Panc1 (cell line): ENCODE measurements at places on chromosomes 13 and 19.

- DNase-seq: no peak
Observed at GRCh38 chr13:108126056-108126455, 89.3 kb downstream of the LIG4 start.

GRCh38 chr19:2252055-2252796 lies 3.1 kb downstream of the AMH start:
- no peak for DNase-seq

DNA sequence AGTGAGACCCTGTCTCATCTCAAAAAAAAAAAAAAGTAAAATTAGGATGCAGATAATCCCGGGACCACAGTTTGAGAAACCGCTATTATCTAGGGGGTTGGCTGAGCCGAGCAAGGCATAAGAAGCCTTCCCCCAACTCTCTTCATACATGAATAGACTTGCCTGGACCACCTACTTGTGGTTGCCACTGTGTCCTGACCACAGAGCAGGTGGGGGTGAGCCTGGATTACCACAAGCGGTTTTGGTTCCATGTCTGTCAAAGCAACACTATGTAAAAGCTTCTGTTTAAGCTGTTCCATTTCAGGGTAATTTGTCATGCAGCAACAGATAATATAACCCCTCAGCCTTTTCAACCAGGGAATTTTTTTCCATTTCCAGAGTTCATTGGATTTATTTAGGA lies 3.3 kb upstream of the NAPA start:
- DNase-seq: no peak

DNA sequence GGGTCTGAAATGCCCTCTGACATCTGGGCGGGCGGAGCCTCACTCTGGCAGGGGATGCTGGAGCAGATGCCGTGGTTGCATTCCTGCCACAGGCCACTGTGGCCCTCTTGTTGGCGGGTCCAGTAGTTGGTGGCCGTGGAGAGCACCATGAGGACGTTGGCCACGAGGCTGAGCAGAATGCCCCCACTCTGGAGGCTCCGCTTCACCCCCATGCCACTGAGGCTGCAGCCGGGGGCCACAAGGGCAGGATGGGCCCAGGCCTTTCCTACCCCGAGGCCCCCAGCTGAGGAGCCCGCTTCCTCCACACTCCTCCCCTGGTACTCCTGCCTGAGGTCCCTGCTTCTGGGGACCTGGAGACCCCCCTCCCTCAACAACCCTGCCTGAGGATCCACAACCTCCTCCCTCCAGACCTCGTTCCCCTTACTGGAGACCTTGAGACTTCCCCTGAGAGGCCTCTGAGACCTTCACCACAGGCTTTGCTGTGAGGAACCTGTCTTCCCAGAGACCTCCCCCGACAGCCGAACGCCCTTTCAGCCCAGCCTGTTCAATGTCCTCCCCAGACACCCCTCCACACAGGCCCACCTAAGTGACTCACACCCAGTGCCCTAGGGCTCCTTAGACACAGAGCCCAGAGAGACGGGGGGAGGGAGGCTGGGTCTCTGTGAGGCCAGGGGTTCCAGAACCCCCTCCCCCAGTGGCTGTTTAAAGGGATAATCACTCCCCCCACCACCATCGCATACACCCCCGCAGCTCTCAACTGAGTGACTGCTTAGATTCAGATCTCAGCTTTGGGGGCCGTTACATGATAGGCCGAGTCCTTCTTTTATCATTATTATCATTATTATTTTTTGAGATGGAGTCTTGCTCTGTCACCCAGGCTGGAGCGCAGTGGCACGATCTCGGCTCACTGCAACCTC lies at the start of gene CLDND2:
Gene CLDND2, minus strand, starts transcription at position 638 of the 917 bp plus-strand sequence. Its CDS starts 426 bp downstream, at position 212.
- no peak for DNase-seq

GRCh38 chr19:17803264-17803896 lies 8.4 kb downstream of the B3GNT3 start:
- no peak for DNase-seq

- no peak for DNase-seq
Observed at GRCh38 chr13:28468023-28468915, 26.7 kb downstream of the FLT1 start.

DNA sequence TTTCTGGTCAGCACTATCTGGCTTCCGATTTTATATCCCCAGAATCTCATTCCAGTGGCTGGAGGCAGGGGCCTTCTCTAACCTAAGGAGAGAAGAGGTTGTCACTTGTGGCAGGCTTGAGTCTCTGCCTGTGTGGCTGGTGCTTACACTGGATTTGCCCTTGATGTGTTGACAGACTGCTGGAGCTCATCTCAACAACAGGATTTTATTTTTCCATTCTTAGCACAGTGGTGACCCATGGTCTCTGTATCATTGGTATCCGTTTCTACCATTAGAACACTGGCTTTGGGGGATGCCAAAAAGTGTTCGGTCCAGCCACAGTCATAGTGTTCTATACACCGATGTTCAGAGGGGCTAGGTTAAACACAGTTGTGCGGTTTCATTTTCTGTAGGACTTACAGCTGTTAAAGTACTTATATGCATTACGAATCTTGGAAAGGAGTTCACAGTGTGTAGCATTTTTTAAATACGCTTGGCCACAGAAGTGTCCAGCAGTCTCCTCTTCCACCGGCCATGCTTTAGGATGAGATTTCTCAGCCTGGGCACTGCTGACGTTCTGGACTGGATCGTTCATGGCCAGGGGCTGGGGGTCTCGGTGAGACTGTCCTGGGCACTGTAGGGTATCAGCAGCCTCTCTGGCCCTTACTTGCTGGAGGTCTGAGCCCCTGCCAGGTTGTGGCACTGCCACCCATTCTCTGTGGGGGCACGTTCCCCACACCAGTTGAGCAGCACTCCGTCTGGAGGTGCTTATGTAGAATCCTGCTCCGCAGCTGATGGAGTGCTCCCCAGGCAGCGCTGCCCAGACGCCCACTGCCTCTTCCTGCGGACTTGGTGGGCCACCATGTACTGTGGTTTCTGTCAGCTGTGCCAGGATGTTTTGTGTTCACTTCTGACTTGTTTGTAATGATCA lies 41.4 kb upstream of the TEX29 start:
- DNase-seq: no peak

- DNase-seq: no peak
Observed at GRCh38 chr19:47547199-47547598, 25.7 kb downstream of the ZNF541 start.

GRCh38 chr19:40752257-40752781 lies 1.3 kb downstream of the SNRPA start:
- no peak for DNase-seq

DNA sequence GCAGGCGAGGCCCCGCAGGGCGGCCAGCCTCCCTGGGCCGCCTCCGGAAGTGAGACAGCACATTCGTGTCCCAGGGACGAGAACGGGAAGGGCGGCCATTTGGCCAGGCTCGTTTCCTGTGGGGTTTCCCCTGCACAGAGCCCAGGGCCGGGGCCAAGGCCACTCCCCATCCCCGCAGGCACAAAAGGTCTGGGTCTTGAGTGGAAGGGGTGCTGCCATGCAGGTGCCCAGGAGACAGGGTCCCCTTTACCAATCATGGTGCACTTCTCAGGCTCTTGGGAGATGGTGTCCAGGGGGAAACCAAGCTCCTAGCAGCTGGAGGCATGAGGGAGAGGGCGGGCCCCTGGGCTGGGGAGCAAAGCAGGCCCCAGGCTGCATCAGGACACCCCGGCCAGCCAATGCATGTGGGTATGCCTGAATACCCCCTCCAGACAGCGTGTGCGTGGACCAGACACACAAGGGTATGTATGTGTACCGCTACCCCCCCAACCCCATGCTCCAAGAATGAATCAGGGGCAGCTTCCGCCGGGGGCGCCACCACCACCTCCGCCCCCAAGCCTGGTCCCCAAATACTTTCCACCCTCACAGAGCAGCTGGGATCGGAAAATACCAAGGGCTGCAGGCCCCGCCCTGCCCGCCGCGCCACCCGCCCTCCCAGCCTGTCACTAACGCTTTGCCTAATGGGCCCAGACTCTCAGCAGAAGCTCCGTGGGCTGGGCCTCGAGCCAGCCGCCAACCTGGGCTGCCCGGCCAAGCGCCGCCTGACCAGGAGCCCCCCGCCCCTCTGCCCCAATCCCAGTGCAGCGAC lies 37.6 kb upstream of the NANOS3 start:
- DNase-seq: no peak

GRCh38 chr19:13056052-13056660 lies 46.5 kb downstream of the LYL1 start:
- DNase-seq: no peak

DNA sequence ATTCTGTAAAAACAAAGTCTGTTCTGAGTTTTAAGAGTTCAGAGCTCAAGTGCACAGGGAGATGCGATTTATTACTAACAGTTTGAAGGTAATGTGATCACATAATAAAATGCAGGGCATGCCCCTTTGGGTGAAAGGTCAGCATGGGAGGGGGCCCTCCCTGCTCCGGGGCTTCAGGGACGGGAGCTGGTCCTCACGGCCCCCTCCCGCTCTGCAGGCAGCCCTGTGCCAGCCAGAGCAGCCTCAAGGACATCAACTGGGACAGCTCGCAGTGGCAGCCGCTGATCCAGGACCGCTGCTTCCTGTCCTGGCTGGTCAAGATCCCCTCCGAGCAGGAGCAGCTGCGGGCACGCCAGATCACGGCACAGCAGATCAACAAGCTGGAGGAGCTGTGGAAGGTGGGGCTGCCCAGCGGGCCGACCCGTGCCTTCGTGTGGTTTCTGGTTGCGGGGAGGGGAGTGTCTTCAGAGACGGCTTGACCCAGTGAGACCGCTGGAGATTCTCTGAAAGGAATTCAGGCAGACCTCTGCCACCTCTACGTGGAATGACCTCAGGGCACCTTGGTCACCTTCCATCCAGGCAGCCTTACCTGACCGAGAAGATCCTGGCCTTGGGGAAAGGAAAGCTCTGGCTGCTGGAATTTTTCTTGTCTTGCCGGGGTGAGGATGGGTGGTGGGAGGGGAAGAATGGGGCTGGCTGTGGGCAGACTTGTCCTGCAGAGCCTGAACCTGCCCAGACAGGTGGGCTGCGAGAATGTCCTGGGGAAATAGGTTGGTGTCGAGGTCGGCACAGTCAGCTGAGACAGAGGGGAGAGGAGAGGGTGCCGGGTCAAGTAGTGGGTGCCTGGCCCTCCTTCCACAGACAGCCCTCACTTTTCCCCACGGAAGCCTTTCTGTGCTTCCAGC lies 19.0 kb downstream of the UPF1 start:
- DNase-seq: no peak

DNA sequence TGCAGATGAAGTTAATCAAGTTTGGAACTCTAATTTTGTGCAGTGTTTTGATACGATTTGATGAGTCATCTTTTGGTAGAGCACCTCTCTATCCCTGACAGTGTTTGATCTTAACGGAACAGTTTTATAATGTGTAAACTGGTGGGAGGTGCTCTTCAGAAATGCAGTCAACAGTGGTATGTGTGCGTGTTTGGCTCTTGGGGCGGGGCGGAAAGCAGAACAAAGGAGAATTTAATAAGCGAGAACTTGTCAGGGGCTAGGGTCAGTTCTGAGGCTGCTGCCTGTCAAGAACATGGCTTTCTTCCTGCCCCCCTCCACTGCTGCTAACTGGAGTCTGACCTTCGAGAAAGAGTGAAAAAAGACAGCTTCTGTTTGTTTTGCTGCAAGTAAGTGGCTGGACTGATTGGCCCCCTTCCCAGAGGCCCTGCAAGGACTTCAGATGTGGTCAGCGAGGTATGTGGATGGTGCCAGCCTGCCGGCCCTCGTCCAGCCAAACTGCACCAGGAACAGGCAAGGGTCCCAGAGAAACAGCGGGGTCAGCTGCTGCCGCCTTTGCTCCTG lies 40.8 kb downstream of the BBC3 start:
- DNase-seq: no peak

- DNase-seq: no peak
Observed at GRCh38 chr13:96551546-96551945, 442.7 kb downstream of the OXGR1 start.

DNA sequence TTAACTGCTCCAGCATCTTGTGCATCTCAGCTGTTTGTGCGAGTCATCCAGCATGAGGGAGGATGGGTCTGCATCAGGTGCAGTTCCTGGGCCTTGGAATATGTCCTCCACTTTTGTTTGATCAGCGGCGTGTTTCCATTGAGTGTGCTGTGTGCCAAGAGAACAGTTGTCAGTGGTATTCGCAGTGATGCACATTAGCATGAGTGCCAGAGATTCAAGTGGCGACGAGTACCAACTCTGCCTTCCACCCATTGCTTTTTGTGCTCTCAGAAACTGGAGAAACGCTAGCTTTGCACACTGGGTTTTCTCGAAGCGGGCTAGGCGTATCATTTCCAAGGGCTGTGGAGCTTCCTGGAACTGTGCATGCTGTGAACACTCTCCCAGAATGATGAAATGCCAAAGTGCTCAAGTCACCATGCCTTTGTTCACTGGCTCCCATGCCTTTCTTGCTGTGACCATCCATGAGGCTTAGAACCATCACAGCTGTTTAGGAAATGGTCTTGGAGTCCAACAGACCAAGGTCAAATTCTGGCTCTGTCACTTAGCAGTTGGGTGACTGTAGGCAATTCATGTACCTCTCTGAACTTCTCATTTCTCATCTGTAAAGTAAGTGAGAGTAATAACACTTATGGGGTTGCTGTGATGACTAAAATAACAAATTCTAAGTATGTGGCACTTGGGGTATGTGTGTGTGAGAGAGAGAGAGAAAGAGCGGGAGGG lies 18.4 kb downstream of the LRCH1 start:
- DNase-seq: no peak

DNA sequence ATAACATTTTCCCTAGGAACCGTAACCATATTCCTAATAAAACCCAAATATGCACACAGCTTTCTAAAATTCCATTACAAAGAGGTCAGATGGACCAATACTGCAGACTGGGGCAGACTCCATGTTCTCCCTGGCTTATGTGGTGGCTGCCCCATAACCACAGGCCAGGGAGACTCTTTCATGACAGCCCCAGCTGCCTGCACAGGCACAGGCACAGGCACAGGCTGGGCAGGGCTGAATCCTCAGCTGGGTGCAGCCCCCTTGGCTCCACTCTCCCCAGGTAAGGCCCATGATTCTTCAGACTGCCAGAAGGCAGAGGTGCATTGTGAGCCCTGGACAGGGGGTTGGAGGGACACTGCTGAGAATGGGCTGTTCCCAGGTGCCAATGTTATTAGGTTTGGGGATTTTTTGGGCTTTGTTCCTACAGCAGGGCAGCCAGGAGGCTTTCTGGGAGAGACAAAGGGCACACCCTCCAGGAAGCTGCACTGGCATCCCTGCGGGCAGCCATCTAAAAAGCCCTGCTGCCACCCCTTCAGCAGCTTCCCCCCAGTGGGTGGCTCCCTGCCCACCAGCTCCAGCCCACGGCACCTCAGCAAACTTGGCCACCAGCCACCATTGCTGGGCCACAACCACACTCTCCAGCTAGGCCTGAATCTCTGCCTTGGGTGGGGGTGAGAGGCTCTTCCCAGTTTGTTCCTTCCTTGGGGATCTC lies 20.0 kb downstream of the DOCK9 start:
- no peak for DNase-seq

DNA sequence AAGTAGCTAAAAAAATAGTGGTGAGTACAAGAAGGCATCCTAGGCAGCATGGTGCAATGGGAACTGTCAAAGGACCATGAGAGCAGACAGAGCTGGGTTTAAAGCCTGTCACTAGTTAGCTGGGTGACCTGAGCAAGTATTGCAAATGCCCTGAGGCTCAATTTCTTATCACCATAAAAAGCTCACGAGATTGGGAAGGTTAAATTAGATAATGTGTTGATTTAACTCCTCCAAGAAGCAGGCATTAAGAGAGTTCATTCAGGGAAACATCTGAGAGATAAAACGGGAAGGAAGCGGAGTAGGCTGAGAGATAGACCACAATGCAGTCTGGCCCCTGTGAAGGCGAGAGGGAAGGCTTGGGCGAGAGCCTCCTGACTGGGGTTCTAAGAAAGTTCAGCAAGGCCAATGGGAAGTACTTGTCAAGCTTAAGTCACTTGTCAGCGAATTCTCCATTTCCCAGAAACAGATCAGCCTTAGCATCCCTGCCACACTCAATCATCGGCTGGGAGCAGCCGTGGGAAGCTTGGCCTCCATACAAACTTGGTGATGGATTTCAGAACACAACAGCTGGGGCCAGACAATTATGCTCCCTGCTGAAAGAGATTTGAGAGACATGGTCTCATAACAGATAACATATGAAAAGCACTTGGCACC lies 105.5 kb downstream of the POU4F1 start:
- no peak for DNase-seq
